ENCODE measurements at places on chromosomes 1 and 21.

- no peak for DNase-seq
Measured at GRCh38 chr21:18524097-18524880, 120.7 kb upstream of the TMPRSS15 start.

DNA sequence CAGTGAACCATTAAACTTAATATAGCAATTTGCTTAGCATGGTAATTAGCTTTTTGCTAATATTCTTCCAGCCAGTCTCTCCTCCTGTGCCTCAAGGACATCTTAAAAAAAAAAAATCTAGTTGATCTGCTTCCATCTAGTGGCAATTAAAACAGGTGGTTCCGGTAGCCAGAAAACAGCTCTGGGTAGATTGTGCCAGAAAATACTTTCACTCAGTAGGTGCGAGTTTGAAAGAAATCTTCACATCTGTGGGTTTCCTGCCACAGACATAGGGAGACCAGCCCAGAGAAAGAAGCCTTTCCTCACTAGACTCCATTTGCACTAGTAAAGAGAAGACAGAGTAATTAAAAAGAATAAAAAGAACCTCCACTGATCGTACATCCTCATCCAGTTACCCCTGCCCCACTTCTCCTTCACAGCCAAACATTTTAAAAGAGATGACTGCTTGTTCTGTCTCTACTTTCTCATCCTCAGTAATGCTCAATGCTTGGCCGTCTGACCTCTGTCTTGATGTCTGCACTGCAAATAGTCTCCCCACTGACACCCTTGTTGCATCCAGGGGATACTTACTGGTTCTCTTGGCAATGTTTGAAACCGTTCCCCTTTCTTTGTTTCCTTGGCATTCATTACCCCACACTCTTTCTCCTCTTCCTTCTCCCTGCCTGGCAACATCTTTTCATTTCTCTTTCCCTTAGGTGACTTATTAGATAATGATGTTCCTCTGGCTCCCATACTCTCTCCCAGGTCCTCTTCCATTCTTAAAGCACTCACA, 16.9 kb downstream of the SELL start:
- no peak for DNase-seq

GRCh38 chr1:66265796-66266195, 268.2 kb upstream of the SGIP1 start:
- peak; percentile 49 for DNase-seq

- DNase-seq, result no peak
Measured at GRCh38 chr1:6279066-6279465, 18.2 kb upstream of the GPR153 start.

- no peak for DNase-seq
Measured at GRCh38 chr1:241356187-241356518, 852 bp downstream of the RGS7 start.
